Stimulated activated CD4-positive, alpha-beta T cell treated with anti-CD3 and anti-CD28 coated beads, Interleukin-1b, Interleukin-23, amount 100 ng/mL, for 24 hours (primary cell): ENCODE measurements at places on chromosomes 7 and 10.

DNA sequence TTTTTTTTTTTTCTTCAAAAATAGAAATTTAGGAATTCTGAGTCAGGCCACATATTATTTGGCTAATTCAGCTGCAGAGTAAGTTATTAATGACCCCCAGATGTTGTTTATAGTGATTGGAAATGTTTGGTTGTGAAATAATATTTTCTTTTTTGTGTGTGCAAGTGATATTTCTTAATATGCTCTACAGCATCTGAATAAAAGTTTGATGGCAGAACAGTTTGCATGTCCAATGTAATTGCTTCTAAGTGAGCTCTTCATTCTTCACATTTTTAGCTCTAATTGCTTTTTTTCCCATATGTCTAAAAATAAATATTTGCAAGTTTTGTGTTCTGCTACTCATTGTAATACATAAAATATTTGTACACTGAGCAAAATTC is 116.0 kb downstream of the ARID5B start:
- DNase-seq: no peak

DNA sequence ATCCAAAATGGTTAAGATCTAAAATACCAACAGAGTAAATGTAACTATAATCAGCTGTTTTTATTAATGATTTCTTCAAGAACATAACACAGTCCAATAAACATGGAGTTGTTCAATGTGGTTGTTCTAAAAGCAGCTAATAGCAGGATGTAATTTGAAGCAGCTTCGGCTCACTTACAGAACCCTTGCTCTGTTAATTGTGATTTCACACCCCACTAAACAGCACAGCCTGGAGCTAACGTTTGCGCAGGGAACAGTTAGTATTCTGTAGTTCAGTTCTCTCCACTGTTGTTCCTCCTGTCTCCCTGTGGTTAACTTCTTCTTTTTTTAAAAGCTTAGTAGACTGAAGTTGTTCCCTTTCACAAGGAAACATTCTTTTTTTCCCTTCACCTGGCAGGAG is 104.0 kb downstream of the GRM3 start:
- no peak for DNase-seq

DNA sequence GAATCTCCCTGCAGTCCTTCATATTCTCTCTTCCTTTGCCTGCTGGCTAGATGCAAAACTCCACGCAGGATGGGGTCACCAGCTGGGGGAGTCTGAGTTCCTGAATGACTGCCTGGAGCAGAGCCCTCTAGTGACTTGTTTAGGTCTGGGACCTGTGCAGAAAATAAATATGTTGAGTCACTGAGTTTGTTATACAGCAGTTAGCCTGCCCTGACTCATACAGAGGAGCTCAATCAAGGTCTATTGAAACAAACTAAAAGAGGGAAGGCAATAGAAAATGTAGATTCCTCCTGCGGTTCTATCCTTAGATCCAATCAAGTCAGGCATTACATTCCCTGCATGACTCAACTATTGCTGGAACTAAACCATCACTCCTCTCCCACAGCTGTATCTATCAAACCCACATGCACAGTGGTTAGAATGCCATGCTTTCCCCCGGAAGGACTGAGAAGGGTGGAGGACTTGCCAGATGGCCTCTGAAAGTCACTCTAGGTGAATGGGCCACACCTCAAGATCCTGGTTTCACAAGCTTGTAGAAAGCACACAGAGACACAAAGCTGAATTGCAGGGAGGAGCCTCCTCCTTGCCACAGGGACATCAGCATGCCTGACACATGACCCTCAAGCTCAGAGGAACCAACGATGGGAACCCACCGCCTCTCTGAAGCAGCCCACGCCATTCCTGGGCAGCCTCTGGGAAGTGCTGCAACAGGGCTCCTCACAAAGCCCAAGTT is 73.9 kb downstream of the SH3PXD2A start:
- no peak for DNase-seq

DNA sequence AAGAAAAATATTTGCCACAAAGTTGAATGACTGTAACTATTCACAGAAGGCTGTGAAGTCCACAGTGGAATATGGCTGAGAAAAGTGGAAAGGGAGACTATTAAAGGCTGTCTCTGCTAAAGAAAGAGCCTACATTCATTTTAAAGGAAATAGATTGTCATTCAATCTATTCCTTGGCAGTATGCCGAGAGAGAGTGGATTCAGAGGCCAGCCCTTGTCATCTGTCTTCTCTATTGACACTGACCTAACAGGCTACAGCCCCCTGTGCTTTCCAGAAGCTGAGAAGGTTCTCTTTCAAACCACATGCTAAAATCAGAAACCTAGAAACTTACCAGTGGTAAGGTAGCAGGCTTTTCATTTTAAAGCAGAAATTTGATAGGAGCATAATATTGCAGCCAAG is 12.1 kb downstream of the ODAD2 start:
- no peak for DNase-seq

GRCh38 chr7:29095631-29096445 is 50.5 kb downstream of the CPVL start:
- no peak for DNase-seq

DNA sequence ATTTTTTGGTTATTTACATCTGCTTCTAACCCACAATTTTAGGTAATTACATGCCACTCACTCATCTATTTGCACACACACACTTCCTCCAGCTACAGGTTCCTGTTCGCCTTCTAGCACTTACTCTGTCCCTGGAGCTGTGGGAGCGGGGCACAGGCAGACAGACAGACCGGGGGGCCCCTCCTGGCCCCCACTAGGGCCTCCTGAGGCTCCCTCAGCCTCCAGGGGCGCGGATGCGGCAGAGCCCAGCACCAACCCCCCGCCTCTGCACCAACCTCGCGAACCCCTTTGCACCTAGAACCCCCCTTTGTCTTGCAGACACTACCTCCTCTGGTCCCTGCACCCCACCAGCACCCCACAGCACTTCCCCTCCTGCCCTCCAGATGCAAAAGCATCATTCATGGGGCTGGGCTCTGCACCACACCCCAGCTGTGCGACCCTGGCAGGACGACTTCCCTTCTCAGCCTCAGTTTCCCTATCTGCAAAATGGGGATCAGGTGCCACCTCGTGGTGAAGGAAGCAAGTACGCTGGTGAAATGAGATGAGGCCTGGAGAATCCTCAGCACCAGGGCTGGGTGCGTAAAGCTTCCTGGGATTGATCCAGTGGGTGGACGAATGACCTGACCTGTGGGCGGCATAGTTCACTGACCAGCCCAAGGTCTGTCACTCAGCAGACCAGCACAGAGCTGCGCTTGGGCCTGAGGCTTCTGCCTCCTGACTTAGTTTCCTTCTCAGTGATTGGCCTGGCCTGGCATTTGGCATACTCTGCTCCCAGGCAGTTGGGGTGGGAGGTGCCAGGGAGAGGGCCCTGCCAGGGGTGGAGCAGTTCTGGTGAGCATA is 37.9 kb downstream of the ELFN1 start:
- DNase-seq: no peak

DNA sequence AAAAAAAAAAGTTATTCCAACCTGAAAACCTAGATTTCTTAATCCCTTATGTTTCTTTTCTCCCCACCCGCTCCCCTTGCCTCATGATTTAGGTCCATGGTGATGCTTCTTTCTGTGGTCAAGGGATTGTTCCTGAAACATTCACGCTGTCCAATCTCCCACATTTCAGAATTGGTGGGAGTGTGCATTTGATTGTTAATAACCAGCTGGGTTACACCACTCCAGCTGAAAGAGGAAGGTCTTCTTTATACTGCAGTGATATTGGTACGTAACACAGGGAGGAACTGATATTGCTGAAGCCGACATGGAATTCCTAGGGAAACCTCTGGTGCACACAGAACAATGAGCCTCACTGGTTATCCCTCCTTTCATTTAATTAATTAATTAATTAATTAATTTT is 22.7 kb downstream of the DHTKD1 start:
- DNase-seq: no peak

- DNase-seq: no peak
Observed at GRCh38 chr7:24637706-24638105, 64.5 kb downstream of the PALS2 start.

DNA sequence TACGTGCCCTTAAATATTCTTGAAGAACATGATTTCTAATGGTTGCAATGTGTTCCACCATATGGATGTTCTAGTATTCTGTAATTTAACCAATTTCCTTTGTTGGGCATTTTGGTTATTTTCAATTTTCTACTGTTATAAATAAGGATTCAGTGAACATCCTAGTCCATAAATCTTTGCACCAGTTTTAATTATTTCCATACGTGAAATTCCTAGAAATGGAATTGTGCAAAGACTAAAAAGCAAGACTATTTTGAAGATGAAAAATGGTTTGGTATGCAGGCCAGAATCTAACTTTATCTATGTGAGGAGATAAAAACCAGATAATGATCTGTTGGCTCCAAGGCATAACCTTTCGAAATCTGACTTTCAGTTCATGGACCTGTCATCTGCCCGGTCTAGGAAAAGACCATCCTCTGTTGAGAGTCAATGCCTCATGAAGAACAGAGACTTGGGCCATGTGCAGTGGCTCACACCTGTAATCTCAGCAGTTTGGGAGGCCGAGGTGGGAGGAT is 633.2 kb upstream of the NRP1 start:
- DNase-seq: no peak
